CD8-positive, alpha-beta memory T cell (primary cell): ENCODE measurements at places on chromosomes 1 and 21. TPM values are rescaled to one million over a fixed set of nuclear protein-coding genes. Genes with fewer than 3 reads are reported as not detected.

SPAG17 gene
- not detected for total RNA-seq

FCRL6 gene
- 1.5 TPM for total RNA-seq

TCHH gene
- 0.09 TPM for total RNA-seq

FAM110D gene
- not detected for total RNA-seq

GFI1 gene
- 70.9 TPM for total RNA-seq

DNA sequence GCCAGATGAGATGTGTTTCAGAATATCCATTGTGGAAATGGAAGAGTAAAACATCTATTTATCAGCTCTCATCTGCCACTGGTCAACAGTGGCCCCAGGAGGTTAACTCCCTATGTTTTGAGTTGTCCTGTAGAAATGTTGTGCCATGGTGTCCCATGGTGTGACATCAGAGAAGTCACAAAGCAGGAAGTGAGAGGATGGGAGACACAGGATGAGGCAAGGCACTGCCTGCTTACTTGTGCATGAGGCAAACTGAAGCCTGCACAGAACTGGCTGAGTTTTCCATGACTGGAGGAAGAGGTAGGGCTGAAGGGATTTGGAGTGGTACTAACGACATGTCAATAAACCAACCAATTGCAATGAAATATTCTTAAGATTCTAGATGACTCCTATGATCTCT, 131.5 kb upstream of the ZNF644 start:
- H3K4me1 ChIP-seq: no peaks in the 10 kb centered on the region
- no peak overlapping the region for H3K4me3 ChIP-seq
- H3K27ac ChIP-seq: no peak overlapping the region
- H3K27me3 ChIP-seq: no peaks in the 10 kb centered on the region
- DNase-seq: no peak

DNA sequence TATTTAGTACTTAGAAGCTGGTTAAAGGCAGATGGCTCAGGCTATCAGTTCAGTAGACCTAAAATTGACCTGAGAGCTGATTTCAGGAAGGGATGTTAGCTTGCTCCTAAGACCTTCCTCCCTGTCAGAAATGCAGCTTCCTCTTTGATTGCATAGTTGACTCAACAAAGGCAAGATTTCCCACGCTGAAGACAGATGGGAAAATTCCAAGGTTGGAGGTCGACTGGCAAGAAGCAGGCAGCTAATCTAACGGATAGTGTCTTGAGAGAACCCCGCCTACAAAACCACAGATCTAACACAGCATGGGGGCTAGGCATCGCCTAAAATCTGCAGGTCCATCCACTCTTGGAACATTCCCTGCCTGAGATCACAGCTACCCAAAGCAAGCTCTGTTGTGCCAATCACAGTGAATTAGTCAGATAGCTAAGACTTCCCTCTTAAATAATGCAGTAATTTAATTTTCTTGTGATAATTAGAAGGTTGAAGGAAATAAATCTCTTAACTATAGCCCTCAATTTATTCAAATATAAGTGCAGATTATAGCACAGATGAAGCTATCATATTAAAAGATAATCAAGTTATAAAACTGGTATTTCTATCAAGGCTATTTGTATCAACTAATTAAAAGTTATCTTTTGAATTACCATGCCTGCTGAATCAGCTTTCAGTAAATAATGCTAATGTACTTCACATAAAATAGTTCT, 357.8 kb upstream of the SGIP1 start:
- H3K4me3 ChIP-seq: no peak overlapping the region
- H3K36me3 ChIP-seq: no peaks in the 10 kb centered on the region
- no peaks in the 10 kb centered on the region for H3K27me3 ChIP-seq
- no peak for DNase-seq
- no peak overlapping the region for H3K27ac ChIP-seq
- no peaks in the 10 kb centered on the region for H3K4me1 ChIP-seq

GRCh38 chr1:89622895-89623294, 10.0 kb upstream of the LRRC8C start:
- no peaks in the 10 kb centered on the region for H3K36me3 ChIP-seq
- H3K27ac ChIP-seq: no peak overlapping the region
- H3K27me3 ChIP-seq: no peaks in the 10 kb centered on the region
- DNase-seq: no peak
- H3K4me1 ChIP-seq: peaks cover 32% of the 10 kb centered on the region

DNA sequence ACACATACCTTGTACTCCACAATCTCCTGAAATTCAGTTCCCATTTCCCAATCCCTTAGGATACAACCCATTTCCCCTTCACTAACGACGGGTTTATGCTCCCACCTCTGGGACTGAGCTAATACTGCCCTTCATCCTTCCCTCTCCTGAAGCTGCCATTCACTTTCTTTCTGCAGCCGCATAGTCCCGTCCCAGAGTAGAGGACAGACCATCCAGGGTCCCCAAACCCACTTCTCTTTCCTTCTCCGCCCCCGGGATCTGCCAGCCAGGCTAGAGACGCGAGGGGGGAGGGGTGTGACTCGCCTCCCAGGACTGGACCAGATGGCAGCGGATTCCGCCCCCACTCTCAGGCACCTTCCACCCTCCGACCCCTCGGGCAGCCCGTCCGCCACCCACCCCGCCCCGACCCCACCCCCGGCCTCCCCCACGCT, 679 bp downstream of the ABL2 start:
- H3K27me3 ChIP-seq: no peaks in the 10 kb centered on the region
- no peaks in the 10 kb centered on the region for H3K36me3 ChIP-seq
- H3K4me1 ChIP-seq: peaks cover 8% of the 10 kb centered on the region
- peak; percentile 17 for DNase-seq
- H3K4me3 ChIP-seq: peak overlapping the region; percentile 76

GRCh38 chr1:68221980-68222373, 10.3 kb downstream of the WLS start:
- no peak overlapping the region for H3K4me3 ChIP-seq
- no peaks in the 10 kb centered on the region for H3K36me3 ChIP-seq

GRCh38 chr1:163307479-163308171, 14.1 kb upstream of the NUF2 start:
- no peak overlapping the region for H3K4me3 ChIP-seq
- no peak for DNase-seq
- no peaks in the 10 kb centered on the region for H3K36me3 ChIP-seq
- H3K27me3 ChIP-seq: no peaks in the 10 kb centered on the region
- H3K27ac ChIP-seq: no peak overlapping the region
